ENCODE measurements at places on chromosomes 5 and 9. TPM values are rescaled to one million over a fixed set of nuclear protein-coding genes. Genes with fewer than 3 reads are reported as not detected.
A peak's percentile ranks its signal among the peaks of the same experiment; 100 is the strongest.

DNA sequence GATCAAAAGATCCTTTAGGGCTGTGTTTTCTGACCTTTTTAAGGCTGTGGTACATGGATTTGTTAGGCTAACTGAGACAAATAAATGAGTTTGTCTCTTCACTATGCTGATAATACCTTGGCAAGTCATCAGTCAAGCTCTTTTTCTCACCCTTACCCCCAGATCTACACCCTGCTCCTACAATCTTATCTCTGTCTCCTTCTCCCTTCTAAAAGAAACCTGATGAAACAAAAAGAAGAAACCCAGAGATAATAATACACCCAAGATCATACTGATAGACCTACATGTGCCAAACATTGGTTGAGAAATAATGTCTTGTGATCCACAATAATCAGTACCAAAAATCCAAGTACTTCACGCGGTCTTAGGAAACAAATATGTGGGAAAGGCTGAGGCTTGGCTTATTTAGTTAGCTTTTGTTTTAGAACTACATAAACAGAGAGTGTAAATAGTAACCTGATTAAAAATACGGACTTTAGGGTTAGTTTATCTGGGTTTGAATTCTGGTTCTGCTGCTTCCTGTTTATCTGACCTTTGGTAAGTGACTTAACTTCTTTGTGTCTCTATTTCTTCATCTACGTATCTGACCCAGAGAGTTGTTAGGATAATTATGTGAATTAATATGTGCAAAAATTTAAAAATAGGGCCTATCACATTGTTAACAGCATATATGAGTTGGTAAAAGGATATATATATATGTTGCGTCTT, 24.8 kb upstream of the PDCD1LG2 start:
- DNase-seq, result no peak

BSPRY gene
- 3.9 TPM for total RNA-seq

RNF183 gene
- 0.20 TPM for total RNA-seq

DNA sequence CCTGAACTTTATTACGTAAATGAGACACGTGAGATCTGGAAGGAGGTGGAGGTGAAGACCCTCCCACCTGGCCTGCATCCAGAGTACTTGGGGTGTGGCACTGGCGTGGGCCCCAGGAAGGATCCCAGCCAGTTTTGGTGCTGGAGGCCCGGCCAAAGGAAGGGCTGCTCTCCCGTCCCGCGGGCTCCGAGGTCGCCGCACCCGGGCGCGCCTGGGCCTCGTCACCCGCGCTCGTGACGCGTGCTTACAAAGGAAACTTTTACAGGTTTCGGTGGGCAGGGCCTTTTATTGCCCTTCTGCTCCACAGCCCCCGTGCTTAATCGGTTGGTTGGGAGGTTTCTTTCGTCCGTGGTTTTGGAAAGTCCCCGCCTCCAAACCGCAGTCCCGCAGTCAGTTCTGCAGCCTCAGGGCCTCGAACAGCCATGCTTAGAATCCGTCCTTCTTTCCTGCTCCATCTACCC, 29.2 kb downstream of the CDKN2A start:
- no peak for DNase-seq

RETREG1 gene
- total RNA-seq, result 27.4 TPM

DNA sequence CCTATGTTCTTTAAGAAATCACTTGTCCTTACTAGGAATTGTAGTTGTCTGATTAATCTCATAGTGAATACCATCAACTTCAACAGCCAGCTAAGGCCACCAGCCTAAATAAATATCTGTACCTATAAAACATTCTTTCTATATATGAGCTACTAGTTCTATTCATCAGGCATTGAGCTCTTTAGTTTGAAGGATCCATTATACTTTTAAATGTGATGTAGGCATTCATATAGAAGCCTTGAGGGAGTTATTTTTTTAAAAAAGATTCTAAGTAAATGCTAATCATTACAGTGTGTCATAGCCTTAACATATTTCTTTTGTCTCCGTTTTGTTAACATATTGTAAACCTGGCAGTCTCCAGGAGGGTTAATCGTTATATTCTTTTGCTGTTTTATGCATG, 838.3 kb downstream of the PTPRD start:
- no peak for DNase-seq

DNA sequence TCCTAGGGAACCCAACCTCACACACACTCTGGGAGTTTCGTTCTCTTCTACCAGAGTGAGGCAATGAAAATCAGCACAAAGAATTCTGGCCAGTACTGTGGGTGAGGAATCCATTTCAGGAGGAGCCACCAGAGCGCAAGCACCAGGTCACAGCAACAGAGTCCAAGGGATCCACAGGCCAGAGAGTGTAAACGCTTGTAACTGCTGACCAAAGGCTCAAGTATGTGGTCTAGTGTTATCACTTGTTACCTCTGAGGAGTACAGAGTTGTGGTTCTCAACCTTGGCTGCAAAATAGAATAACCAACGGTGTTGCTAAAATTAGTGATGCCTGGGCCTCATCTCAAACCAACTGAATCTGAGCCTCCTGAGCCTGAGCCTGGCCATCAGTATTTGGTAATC, 152.5 kb upstream of the ZNF366 start:
- DNase-seq, result no peak

IFNW1 gene
- not detected for total RNA-seq

GZMA gene
- 0.89 TPM for total RNA-seq

TSC1 gene
- total RNA-seq, result 38.6 TPM

DNA sequence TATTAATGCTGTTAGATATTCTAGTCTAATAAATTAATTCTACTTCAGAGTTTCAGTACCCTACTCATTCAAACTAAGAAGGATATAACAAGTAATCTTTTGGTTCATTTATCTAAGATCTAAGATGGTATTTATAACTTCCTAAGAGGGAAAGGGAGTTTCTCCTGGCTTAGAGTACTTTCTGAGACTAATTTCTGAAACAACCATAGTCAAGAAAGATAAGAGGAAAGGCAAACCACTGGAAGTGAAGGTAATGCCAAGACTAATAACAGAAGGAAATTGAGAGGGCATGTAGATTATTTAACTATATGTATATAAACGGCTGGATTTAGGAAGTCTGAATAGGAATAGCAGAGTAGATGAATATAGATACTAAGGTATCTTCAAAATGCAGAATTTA, 112.4 kb upstream of the ACOT12 start:
- no peak for DNase-seq

- peak; percentile 82 for DNase-seq
Observed at GRCh38 chr5:59034498-59035186, 451.8 kb downstream of the RAB3C start.

DNA sequence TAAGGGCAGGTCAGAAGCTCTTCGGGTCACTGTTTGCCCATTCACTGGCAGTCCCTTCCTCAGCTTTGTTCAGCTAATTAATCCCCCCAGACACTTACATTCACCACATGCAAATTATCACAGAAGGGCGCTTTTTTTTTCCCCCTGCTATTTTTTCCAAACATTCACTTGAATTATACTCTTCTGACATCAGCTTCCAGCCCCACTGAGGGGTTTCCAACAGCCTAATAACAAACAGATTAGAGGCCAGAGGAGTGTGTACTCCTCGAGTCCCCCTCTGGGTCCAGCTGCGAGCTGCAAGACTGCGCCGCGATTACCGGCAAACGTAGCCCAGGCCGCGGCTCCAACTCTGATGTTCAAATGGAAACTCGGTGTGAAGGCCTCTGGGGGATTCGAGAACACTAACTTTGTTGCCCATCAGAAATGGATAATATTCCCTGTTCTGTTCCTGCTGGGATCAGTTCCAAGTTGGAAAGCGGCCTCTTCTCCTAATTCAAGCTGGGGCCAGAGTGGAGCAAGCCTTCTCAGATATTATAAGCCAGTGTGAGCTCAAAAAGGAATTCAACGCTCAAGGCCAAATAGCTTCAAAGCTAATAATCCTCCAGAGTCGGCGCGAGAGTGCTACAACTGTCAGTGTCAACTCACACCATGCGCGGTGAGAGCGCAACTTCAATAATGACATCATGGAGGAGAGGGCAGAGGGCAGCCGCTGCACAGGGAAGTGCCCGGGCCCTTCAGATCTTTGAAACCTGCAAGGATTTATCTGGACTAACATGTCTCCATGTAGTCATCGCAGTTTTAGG, 560.8 kb downstream of the BNC2 start:
- peak; percentile 98 for DNase-seq
